ENCODE measurements at places on chromosomes 7 and 10.

- DNase-seq, result no peak
These were observed 68.4 kb downstream of the PHTF2 start for GRCh38 chr7:77866786-77867536.

- DNase-seq, result no peak
These were observed 53.1 kb upstream of the OSBPL3 start for GRCh38 chr7:25032774-25033743.

- DNase-seq, result no peak
These were observed 5.9 kb upstream of the LDB3 start for GRCh38 chr10:86662186-86663045.

DNA sequence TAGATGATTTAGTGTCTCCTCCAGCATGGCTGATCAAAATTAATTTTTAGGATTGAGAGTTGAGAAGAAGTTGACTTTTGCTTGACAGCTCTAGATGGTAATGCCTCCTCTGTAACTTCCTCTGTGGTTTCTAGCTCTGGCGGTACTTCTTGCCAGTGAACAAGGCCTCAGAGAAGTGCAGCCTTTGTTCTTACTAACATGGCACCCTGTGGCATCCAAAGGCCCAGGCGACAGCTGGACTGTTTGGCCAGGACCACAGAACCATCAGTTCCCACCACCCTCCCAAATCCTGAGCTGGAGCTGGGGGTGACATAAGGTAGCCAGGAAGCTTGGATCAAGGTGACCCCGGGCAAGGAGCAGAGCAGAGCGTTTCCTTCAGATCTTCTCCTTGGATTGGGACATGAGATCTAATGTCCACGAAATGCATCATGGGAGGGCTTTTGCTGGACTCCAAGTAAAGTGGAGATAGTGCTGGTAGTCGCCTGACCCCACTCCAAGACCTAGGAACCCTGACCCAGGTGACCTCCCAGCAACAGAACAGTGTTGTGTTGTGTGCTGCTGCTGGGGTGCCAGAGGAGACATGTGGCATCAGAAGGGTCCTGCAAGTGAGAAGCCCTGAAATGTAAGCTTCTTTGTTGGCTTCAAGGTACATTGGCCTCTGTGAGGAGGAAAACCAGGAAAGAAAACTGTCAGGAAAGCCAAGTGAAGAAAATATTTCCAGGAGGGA, 41.8 kb downstream of the APBB1IP start:
- DNase-seq, result no peak

DNA sequence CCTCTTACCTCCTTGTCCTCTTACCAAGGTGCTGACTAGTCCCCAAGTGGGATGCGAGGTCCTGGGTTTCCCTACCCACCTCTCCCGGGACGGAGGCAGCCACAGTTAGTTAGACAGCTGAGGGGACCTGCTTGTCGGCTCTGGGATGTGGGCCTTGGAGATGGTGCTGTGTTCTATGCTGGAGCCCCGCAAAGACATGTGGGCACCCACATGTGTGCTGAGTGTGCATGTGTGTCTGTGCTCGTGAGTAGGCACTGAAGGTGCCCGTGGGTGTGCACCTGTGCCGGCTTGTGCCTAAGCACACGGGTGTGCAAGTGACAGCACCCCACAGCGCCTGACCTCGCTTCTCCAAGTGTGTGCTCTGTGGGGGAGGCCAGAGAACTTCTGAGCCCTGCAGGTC, 62.2 kb downstream of the NEURL1 start:
- no peak for DNase-seq

DNA sequence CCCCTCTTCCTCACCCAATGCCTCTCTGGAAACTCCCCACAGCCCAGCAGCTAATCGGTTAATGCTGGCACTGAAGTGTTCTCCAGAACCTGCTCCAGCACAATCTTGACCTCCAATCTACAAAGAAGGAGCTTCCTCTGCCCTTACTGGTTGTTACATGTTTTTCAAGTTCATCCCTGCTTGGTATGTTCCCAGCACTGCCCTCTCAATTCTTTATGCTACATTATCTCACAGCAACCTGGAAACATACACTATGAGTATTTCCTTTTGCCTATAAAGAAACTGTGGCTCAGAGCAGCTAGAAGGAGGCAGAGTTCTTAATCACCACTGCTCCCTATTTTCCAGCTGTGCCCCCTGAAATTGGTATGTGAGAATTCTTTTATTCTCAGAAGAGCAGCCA, 84.1 kb upstream of the KMT2E start:
- no peak for DNase-seq

GRCh38 chr7:136399385-136399784, 422.2 kb upstream of the MTPN start:
- no peak for DNase-seq

DNA sequence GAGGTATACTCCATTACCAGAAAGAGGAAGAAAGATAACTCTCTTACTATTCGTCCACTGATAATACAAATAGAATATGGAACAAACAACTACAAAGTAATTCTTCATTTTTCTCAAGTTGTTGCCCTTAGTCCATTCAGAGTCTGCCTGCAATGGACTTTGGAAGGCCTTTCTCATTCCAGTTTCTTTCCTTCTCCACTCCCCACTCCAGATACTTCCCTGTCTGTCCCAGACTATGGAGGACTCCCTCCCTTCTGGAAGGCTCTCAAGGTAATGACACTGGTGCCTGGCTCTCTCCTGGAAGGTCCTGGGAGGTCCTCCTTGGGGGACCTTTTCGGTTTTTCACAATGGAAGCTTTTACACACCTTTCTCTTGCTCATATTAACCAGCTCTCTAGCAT, 167.8 kb downstream of the SDHAF3 start:
- DNase-seq, result no peak

DNA sequence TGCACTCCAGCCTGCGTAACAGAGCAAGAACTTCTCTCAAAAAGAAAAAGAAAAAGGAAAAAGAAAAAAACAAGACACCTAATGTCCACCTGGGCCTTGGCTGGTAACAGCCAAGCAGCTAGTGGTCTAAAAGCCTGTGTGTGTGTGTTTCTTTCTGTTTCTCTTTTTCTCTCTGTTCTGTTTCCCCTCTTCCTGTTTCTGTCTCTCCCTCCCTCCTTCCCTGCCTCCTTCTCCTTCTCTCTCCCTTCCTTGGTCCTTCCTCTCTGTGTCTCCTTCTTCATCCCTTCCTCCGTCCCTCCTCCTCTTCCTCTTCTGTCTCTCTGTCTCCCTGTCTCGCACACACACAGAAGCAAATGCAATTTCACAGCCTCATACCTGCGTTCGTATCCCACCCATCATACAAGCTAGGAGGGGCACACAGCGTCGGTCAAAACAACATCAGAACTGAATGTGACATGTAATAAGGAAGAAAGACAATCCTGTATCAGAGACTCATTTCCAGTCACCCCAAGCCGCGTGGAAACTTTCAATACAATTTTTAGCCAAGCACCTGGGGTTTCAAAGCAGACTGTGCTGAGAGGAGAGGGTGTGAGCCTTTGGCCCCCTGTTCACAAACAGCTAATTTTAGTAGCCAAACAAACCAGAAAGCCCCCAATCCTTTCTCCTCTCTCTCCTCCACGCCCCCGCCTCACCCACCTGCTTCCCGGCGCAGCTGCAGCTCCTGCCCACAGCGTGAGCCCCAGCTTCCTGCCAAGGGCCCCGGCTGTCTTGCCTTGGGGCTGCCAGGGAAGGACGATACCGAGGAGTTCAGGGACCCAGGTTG, 50.2 kb upstream of the GNA12 start:
- DNase-seq, result peak; percentile 64

DNA sequence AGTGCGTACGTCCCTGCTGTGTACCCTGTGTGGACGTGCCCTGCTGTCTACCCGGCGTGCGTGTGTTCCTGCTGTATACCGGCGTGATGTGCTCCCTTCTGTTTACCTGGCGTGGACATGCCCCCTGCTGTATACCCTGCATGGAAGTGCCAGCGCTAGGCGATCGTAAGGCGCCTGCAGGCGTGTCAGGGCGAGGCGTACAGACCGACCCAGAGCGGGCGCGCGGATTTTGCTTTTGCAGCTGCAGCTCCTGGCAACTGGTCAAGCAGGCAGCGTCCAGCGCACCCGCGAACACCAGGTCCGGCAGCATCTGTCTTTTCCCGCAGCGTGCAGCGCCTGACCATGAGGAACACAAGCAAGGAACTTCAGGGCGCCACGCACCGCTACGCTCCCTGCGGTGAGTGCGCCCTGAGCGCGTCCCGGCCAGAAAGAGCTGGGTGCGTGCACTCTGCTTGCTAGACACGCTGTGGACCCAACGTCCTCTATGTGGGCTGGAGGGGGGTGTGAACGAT, 680 bp downstream of the C7orf57 start:
- no peak for DNase-seq

DNA sequence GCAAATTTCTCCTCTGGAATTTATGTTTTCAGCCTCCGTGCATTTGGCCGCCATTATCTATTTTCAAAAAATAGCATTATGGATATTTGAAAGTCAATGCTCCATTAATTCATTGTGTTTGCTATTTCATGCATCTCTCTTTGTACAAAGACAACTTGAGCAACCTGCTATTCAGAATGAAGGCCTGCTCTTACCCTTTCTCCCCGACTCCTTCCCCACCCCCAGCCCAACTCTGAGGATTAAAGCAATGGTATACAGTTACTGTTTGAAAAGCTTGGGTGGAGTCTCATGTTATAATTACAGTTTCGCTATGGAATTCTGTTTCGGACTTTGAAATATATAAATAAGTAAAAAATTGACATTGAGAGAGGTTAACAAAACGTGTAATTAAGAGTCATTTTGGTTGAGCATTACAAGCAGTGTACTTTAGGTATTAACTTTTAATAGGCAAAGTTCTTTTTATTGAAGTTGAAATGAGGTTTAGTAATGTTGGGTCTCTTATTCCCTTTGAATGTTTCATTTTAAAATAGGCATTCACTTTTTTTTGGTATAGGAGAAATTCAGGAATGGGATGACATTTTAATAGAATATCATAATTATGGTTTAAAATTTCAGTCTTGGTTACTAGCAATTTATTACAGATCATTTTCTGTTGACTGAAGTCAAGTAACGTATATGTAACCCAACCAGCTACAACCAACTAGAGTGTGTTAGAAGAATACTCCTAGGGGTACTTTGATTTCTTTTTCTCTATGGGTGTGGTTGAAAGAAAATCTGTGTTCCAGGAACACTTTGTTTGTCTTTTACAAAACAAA, 93.1 kb downstream of the ARID5B start:
- DNase-seq, result no peak

DNA sequence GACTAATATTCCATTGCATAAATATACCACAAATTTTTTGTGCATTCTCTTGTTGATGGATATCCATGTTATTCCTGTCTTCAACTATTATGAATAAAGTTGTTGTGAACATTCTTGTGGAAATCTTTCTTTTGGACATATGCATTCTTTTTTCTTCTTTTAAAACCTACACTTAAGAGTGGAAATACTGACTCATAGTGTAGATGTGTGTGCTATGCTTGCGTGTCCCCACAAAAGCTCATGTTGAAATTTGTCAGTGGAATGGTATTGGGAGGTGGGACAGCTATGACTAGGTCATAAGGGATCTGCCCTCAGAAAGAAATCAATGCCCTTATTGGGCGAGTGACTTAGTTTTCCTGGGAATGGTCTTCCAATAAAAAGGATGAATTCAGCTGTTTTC, 203.6 kb upstream of the PRSS58 start:
- no peak for DNase-seq

DNA sequence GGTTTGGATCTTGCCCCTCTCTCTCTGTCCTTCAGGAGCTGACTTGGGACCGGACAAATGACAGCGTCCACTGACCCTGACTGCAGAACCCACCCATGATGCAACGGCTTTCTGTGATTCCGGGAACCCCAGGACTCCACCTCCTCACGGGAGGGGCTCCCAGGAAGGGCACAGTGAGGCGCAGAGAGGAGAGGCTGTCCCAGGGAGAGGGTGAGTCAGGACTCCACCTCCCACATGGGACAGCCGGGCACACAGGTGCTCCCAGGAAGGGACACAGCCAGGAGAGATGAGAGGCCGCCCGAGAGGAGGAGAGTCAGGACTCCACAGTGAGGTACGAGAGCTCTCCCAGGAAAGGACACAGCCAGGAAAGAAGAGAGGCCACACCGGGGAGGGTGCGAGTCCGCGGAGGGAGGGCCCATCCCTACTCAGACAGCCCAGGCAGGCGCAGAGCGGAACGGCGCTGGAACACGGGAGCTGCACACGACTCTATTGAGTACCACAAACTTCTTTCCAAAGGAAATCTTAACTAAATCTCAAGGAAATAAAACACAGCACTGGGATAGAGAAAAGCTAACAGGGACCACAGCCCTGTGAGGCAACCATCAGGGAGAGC, 162.5 kb downstream of the MAD1L1 start:
- no peak for DNase-seq

DNA sequence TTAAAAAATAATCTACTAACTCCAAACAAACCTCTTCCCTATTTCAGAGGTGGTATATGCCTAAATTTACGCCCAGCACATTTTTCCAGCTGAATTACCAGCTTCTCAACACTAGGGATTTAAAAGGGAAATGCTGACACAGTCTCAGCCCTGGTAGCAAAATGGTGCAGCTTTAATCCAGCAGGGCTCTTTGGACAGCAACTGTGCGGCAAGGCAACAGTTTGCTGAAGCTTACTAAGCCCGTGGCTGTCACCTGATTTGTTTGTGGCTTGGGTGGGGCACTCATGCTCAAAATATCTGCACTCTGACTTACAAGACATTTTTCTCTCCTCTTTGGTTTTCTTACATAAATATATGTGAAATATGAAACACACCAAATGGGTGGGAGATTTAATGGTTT, 206.7 kb downstream of the POU6F2 start:
- DNase-seq, result no peak

- DNase-seq, result no peak
These were observed 1165.4 kb downstream of the GATA3 start for GRCh38 chr10:9219860-9220259.

DNA sequence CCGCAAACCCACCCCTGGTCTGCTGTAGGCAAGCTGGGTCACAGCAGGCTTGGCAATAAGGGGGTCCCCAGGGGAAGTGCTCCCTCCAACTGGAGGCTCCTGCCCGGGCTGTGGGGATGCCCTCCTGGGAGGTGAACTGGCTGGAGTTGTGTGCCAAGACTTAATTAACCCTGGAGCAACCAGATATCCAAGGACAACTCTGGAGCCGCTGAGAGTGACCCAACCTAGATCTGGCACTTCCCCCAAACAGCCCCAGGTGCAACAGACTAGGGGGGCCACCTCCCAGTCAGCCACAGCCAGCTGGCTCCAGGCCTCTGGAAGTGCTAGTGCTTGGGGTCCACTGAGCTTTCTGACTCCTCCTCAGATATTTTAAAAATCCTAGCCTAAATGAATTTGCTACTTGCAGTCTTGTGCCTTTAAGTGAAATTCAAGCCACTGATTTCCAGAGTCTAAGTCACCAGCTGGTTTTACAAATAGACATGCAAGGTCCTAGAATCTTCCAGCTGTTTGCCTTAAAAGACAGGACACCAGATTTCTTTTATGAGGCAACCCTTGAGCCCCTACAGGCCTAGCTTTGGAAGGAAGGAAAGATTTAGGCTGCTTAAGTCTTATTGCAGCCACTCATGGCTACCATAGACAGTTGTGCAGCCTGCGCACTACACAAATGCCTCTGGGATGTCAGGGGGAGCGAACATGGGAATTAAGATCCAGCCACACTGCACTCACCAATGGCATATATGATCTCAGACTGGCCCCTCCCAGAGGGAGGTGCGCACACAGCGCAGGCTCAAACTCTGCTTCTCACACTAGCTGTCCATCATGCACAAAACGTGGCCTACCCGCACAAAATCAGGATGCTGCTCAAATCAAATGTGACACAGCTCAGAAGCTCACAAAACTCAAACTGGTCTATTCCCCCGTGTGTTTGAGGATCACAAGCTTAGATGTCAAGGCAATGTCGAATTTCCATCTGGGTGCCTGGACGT, 42.6 kb upstream of the MYL10 start:
- no peak for DNase-seq

Data from GM12891 (cell line).